ENCODE measurements at places on chromosomes 6 and 20. TPM values are rescaled to one million over a fixed set of nuclear protein-coding genes. Genes with fewer than 3 reads are reported as not detected.

GRCh38 chr20:227439-228105, 514 bp downstream of the DEFB129 start:
- no peak for DNase-seq

GRCh38 chr20:61433816-61434215, 181.8 kb downstream of the CDH4 start:
- DNase-seq: no peak

GRCh38 chr20:45300961-45301360, 5.7 kb upstream of the RBPJL start:
- peak; percentile 57 for DNase-seq

- no peak for DNase-seq
These were observed 10.7 kb downstream of the TRAM2 start for GRCh38 chr6:52566201-52566600.

DNA sequence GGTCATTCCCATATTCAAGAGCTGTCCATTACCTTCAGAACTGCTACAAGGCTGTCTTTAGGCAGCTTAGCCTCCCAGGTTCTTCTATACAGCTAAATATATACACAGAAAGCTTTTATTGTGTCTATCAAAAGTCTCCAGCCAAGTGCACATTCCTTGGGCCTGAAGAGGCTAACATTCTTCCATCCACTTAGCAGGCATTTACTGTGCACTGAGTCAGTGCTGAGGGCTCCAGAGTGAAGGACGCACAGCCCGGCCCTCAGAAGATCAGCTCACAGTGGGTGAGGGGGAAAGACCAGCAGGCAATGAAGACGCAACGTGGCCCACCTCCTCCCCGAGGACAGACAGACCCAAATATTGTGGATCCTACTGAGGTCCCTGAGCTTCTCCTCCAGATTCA, 569.9 kb downstream of the CDH26 start:
- no peak for DNase-seq

- no peak for DNase-seq
These were observed 1.4 kb upstream of the STX11 start for GRCh38 chr6:144148886-144149285.

- peak; percentile 47 for DNase-seq
These were observed 1.2 kb downstream of the SLC2A4RG start for GRCh38 chr20:63740627-63741353.

DNA sequence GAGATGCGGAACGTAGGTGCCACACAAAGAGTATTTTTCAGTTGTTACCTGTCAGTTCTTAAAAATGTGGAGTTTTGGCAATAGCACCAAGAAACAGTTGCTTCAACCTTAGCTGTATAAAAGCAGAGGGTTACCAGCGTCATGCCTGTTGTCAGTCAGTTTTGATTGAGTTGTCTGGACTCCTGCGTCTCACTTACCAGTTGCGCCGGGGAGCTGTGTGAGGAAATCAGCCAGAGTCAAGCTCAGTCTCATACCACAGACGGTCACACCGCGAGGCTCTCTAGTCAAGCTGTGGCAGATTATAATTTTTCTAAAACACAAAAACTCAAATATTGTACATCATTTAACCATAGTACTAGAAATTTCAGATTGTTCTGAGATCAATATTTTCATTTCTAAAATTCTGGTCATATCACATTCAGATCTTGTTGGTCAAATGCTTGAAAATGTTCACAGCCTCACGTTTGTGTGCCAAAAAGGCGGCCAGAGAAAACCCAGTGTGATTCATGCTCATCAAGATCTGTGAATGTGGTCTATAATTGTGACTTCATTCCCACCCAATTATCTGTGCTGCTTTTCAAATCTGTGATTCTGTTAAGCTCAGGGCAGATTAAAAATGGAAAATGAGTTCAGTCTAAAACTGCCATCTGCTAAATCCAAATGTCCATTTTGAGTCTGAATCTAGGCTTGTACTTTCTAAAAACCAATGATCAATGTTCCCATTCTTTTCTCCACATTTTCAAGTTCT, 37.5 kb downstream of the SASH1 start:
- no peak for DNase-seq

GRCh38 chr20:63641792-63642523, 11.3 kb downstream of the STMN3 start:
- peak; percentile 98 for DNase-seq

- DNase-seq: no peak
These were observed 10.0 kb downstream of the SNX5 start for GRCh38 chr20:17958373-17959256.

DNA sequence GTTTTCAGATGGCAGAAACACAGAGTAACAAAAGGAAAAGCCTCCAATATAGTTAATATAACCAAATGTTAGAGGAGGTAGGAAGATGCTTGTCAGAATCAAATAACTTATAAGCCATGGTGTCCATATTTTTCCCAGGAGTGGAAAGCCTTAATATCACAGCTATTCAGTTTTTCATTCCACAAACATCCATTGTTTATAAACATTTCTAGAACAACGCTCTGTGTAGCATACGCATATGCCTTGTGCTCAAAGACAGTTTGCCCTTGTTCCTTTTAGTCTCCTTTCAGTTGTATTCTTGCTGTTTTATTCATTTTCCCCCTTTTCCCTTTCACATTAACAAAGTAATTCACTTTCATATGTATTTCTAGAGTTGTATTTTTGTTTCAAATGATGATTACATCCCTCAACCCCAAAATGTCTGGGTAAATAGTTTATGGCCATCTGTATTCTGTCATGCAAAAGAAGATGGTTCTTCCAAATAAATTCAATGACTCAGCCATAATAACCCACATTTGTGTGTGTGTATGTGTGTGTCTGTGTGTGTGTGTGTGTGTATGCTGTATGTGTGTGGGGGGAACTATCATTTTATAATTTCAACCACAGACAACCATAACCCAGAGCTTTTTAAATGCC, 455.7 kb upstream of the SOX4 start:
- DNase-seq: no peak

DNA sequence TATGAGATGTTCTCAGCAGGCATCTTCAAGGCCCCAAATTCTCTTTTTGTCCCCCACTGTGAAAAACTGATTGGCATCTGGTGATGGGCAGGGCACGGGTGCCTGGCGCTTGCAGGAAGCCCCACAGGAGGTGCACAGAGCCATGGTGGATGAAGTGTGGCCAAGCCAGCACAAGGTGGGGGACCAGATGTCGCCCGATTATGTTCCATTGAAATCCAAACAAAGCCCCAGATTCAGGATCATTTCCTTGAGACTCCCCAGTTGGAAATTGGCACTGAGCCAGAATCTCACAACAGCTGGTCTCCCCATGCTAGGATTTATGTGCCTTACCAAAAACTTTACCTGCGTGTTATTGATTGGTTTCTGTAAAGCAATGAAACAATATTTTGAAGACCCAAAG, 186.1 kb downstream of the ADAT2 start:
- no peak for DNase-seq

DNA sequence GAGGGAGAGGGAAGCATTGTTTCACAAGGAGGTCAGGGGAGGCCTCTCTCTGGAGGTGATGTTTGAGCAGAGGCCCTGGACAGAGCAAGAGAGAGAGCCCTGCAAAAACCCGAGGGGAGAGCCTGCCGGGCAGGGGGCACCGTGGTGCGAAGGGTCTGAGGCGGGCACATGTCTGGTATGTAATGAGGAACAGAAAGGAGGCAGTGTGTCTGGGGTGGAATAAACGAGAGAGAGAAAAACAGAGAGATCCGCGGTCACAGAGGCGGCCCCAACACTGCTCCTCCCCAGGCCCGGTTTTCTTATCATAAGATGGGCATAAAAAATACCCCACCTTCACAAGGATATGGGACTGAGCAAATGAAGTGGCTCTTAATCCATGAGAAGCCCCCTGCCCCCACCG, 119.2 kb downstream of the PREX1 start:
- DNase-seq: no peak

DNA sequence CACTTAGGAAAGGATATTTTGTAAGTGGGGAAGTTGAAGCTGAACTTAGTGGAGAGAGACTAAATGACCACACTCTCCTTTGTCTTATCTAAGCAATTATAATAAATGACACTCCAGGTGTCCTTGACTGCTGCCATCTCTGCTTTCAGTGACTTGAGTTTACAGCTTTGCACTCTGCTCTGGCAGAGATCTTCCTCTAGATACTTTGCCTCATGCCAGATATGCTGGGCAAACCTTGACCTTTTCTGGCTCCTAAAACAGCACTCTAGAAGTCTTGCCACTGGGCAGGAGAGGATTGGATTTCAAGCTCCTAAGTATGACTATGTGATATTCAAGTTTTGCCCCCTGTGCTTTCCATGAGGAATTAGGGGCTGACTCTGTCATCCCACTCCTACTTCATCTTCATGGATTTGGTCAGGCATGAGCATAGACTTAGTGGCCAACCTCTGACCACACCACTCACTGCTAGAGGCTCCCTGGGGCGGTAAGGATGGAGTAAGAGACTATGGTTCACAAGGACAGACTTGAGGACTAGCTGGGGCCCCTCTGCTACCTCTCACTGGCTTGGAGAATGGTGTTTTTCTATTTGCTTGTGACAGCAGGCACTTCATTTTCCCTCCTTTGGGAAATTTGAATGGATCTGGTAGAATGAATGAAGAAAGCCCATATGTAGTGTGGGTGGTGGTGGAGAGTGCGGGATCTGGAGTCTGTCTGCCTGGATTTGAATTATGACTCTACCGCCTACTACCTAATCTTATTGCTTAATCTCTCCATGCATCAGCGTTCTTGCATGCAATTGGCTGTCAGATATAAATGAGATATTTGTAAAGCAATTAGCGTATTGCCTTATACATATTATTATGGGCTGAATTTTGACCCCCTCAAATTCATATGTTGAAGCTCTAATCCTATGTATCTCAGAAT, 191.4 kb downstream of the REV3L start:
- no peak for DNase-seq

- no peak for DNase-seq
These were observed 58.8 kb downstream of the SAMD5 start for GRCh38 chr6:147567141-147567805.

DNA sequence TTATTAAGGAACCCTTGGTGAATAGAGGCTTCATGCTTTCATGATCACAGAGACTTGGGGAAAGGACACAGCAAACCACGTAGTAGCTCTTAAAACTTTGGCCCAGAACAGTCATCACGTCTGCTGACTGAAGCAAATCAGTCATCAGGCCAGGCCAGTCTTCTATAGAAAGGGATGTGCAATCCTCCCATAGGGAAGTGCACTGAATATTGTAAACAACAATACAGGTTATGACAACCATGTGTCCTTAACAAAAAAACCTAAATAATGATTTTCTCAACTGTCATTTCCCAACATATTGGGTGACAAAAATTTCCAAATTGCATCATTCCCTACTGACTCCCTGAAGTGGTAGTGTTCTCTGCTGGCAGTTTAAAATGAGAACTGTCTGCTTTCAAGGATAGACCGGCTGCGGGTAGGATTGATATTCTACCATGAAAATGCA, 388.2 kb upstream of the CITED2 start:
- DNase-seq: no peak

DNA sequence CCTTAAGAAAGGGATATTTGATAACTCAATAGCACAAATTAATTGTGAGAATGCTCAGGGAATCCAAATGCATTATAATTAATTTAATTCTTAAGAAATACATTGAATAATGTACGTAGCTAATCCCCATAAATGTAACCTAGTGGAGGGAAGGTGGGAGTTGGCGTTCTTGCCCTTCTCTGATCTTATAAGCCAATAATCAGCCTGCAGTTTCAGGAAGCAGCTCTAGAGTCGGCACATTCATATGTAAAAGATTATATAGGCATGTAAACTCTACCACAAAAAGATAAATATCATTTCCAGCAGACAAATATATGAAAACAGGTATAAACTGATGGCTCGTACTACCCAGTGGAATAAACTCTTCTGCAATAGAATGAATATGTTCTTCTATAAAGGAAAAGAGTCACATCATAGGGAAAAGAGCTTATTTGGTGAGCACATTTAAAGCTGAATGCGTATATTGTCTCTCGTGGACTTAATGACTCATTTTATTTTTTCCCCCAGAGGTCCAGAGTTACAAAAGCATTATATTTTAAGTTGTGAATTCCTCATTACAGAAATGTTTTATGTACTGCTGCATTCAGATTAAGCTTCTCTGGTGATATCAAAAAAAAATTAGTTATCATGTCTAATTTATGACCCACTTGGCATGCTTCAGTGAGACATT, 112.2 kb downstream of the TFAP2A start:
- no peak for DNase-seq

DNA sequence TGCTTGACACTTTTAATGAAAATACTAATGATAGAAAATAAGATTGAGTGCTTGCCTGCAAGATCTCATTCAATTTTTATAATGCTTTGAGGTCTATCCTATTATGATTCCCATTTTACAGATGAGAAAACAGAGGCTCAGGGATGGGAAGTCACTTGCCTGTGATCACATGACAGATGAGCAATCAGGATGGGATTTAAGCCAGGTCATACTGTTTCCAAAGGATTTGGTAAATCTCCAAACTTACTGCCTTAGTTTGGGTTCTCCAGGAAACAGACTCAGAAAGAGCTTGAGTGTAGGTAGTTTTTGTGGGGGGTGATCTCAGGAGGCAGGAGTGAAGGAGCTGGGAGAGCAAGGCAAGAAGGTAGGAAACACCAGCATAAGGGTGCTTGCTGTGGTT, 456.3 kb downstream of the MAFB start:
- no peak for DNase-seq

- no peak for DNase-seq
These were observed 38.5 kb upstream of the TAB2 start for GRCh38 chr6:149278997-149279396.

DNA sequence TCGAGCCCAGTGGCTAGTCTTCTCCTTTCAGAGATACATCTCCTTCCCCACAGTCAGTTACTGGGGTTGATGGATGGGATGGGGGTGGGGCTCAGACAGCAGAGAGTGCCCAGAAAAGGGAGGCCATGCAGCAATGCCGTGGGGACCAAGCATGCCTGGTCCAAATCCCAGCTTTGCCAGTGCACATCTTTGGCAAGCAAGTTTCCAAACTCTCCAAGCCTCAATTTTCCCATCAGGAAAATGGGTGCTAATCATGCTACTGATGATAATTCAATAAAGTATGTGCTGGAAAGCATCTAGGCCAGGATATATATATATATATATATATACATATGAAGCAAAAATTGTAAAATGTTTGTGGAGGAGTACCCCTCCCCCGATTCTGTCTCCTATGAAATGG, 78.9 kb downstream of the CD40 start:
- DNase-seq: no peak

GRCh38 chr6:35092362-35093117, 48.6 kb downstream of the TCP11 start:
- DNase-seq: no peak

- no peak for DNase-seq
These were observed 56.2 kb downstream of the TMEM242 start for GRCh38 chr6:157267109-157267611.

ADGRF1 gene
- not detected for total RNA-seq

RIPOR2 gene
- 80.0 TPM for total RNA-seq

PPT2 gene
- 19.5 TPM for total RNA-seq

SMLR1 gene
- not detected for total RNA-seq

KCNQ5 gene
- 15.8 TPM for total RNA-seq

MICB gene
- 17.7 TPM for total RNA-seq

TCP11 gene
- total RNA-seq: not detected

FRMD1 gene
- not detected for total RNA-seq

OLIG3 gene
- 0.10 TPM for total RNA-seq

HLA-G gene
- total RNA-seq: 0.93 TPM
